ENCODE measurements at places on chromosomes 12 and 14.
A peak's percentile ranks its signal among the peaks of the same experiment; 100 is the strongest.

DNA sequence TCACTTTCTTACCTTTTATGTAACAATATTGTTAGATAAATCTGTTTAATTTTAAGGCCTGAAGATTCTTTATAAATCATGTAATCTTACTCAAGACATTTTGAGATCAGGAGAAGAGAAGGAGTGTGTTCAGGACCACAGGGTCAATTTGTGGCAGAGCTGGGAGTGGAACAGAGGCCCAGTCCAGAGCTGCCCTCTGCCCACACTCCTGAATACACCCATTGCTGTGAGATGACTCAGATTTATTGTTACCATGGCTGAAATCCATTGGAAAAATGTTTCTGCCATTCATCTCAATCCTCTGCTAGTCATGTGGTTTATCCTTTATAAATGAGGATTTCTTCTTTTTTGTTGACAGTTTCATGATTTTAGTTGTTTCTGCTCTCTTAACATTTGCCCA lies 100.5 kb upstream of the STXBP6 start:
- DNase-seq = no peak

GRCh38 chr14:70988452-70988851 lies 81.2 kb downstream of the PCNX1 start:
- DNase-seq = no peak

DNA sequence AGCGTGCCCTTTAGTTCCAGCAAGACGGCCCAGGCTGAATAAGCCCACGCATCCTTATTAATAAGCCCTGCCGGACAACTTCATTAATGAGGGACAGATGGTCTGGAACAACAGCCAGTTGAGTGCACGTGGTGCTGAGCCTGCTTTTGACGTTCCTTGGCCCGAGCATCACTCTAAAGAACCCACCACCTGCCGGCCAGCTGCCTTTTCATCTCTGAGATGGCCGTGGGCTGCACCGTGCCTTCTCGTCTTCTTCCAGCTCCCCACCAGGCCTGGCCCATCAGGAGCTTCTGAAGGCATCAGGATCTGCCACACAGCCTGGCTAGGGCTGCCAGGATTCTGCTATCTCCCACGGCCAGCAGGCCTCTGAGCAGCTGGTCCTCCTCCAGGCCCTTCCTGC lies 80.0 kb downstream of the AACS start:
- no peak for DNase-seq

DNA sequence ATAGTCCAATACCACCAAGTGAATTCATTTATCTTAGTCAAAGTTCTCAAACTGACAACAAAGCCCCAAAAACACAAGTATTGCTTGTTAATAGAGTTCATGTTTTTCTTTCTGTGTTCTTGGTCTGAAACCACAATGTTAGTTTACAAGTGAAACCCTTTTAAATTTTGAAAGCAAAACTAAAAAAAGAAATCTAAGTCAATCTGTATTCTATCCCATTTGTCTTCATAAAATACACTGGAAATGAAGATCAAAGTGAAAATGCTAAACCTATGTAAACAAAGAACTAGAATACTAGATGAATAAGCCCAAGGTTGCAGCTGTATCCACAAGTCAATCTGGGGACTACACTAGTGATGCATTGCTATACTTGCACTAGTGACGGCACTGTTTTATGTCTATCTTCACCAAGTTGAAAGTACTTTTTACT lies 10.4 kb downstream of the MAP4K5 start:
- no peak for DNase-seq

DNA sequence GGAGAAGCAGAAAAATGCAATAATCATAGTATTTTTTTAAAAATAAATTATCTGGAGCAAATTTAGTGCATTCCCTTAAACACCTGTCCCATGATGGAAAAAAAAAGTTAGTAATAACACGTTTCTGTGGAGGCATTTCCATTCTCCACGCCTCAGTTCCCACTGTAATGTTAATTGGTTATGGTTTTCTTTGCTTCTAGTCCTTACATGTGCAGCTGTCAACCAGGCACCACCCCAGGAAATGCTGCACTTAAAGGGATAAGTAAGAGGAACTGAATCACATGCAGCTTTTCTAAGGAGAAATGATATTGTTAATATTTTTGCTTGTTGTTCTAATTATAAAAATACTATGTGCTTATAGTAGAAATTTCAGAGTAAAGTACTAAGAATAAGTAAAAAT lies 240.3 kb downstream of the ZFP36L1 start:
- no peak for DNase-seq

GRCh38 chr12:105756961-105757360 lies 381.8 kb downstream of the NUAK1 start:
- DNase-seq = no peak

- DNase-seq = no peak
Observed at GRCh38 chr12:42793166-42793565, 203.6 kb upstream of the PRICKLE1 start.

GRCh38 chr14:51093371-51094281 lies 1.3 kb downstream of the TRIM9 start:
- peak; percentile 36 for DNase-seq

DNA sequence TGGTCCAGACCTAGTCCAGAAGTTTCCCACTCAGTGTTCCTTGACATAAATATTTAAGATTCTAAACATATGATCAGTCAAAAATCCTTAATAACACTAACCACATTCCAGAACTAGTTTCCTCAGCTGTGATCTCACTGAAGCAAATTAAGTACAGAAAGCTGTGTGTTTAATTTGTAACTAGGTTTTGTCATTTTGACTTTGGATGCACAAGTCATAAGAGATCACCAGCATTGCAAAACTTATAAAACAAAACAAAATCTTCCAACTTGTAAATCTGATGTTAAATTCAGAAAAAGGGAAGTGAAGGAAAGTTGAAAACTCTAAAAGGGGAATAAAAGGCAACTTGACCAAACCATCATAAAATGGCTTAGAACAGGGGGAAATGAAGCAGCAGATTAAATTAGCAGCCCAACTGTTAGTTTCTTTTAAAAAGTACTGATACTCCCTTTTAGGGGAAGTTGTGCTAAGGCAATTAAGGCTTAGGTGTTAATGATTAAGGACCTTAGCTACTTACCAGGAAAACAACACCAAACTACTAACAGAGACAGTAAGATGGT lies 56.6 kb downstream of the SH2B3 start:
- no peak for DNase-seq

GRCh38 chr12:12331244-12331771 lies 18.7 kb downstream of the MANSC1 start:
- DNase-seq = no peak

GRCh38 chr12:113093409-113094101 lies 37.0 kb downstream of the DTX1 start:
- DNase-seq = no peak

- DNase-seq = no peak
Observed at GRCh38 chr14:36664322-36665193, 2.9 kb downstream of the PAX9 start.

GRCh38 chr12:46908236-46908935 lies 82.6 kb upstream of the SLC38A4 start:
- no peak for DNase-seq

DNA sequence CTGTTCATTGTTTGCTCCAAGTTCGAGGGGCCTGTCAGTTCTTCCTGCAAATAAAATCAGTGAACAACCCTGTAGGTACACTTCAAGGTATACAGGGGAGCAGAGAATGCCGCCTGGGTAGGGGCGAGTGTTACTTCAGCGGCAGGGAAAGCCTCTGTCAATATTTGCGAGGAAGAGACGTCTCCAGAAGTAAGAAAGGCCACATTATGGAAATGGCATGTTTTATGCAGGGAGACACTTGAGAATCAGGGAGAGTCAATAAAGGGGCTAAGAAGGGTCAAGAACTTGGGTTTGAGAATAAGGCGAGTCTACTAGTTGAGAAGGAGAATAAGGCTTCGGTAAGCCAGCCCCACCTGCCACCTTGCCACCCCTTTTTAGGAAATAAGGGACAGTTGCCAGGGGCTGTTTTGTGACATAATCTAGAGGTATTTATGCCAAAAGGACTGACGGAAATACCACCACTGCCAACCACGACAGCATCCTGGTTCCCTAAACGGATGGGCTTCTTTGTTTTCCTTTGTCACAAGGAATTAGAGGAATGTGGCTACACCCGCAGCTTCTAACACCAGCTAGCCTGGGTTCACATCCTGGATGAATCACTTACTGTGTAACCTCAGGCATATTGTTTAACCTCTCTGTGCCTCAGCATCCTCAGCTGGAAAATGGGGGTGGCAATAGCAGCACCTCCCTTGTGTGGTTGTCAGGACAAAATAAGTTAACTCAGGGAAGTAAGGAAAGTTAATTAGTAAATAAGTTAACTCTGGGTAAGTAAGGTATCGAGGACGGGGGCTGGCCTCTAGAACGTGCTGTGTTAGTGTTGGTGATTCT lies 67.7 kb downstream of the EID3 start:
- DNase-seq = no peak

All from T-cell (primary cell).